ENCODE measurements at places on chromosomes 2 and 18. TPM values are rescaled to one million over a fixed set of nuclear protein-coding genes. Genes with fewer than 3 reads are reported as not detected.

The ASPRV1 gene
- polyA plus RNA-seq, result 4.7 TPM

DNA sequence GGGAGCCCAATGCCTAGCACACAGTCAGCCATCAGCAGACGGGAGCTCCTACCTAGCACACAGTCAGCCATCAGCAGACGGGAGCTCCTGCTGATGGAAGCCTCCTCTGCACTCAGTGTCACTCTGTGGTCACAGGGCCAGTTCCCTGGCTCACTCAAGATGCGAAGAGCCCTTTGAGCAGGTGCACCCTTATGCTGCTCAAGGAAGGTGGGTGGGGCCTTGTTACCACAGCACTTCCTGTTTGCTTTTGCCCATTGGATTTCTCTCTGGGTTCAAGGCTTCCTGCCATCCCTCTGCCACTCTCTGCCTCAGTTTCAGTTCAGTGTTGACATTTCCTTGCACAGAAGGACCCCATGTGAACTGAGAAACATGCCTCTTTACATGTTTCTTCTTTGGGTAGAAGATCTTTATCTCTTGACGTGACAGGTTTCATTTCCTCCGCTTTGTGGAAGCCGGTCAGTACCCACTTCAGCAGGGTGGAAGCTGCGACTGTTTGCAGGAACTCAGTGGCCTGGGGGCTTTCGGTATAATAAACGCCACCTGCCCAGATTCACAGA, 11.6 kb downstream of the TRIB2 start:
- no peak for DNase-seq

GRCh38 chr2:189799531-189799930, 15.3 kb downstream of the PMS1 start:
- no peak for DNase-seq

- DNase-seq, result no peak
Measured at GRCh38 chr18:77314952-77315351, 65.3 kb downstream of the GALR1 start.

The SGPP2 gene
- polyA plus RNA-seq, result 27.4 TPM

The AMER3 gene
- polyA plus RNA-seq, result 0.06 TPM

DNA sequence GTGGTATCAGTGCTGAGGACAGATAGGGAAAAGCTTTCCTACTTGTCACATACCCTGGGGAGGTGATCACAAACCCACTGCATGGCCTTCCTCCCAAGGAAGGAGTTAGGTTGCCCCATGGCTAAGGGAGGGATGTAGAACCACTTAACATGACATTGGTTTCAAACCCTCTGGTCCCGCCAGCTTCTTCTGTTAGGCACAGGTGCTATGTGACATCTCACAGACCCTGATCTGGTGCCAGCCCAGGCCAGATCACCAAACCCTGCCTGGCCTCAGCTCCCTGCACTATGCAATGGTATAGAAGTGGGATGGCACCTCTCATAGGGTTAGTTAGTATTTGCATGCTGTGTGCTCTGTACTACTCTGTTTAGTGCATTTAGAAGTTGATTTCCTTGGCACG, 58.0 kb downstream of the TCF7L1 start:
- no peak for DNase-seq

- DNase-seq, result no peak
Measured at GRCh38 chr2:241673189-241673663, 13.4 kb downstream of the DTYMK start.

DNA sequence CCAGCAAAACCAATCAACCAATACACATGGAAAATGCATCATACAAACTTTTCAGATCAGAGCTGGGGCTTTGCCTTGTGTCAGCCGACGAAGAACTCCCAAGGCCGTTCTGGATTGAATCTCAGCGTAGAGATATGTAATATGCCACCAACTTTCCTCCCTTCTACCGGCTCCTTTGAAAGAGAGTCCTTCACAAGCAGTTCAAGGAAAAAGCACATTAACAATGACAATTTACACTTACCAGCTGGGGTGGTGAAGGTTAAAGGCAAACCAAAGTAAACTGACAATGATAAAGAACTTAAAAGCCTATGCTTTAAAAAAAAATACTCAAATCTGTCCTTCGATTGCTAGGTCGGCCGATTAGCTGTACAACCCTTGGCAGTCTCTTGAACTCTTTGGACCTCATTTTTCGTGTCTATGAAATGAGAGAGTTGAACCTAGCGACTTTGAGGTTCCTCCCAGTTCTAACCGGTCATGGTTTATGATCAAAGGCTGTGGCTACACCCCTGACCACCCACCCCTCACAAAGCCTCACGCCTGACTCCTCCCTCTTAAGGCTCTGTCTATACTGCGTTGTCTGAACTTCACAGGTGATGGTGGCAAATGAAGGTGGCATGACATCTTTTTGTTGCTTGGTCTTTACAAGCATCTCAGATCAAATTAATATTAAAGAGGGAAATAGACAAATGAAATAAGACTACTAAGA, 46.2 kb downstream of the BCL2 start:
- no peak for DNase-seq

The CHRNG gene
- polyA plus RNA-seq, result 1.1 TPM

DNA sequence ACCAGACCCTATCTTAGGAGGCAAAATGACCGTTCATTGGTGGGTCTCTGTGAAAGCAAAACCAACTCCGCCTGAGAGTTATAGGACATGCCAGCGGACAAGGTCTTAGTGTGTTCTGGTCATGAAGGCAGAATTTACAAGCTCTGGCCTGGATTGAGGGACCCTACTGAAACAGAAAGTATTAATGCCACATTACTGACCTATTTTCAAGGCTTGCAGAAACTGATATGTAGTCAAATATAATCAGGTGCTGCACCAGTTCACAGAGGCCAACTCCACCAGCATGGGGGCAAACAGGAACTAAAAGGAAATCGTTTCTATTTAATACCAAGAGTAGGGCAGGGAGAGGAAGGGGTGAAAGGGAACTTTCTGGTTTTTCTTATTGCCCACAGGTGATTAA, 19.7 kb downstream of the TYMS start:
- no peak for DNase-seq

- no peak for DNase-seq
Measured at GRCh38 chr2:50597206-50597605, 434.7 kb downstream of the NRXN1 start.

The POTEF gene
- polyA plus RNA-seq, result 0.07 TPM

GRCh38 chr2:150449856-150450255, 37.6 kb downstream of the RND3 start:
- DNase-seq, result no peak

The SERPINB12 gene
- polyA plus RNA-seq, result not detected

GRCh38 chr2:159933727-159934049, 128.7 kb downstream of the PLA2R1 start:
- no peak for DNase-seq

The ELMOD3 gene
- polyA plus RNA-seq, result 26.4 TPM

The C2orf78 gene
- polyA plus RNA-seq, result not detected

DNA sequence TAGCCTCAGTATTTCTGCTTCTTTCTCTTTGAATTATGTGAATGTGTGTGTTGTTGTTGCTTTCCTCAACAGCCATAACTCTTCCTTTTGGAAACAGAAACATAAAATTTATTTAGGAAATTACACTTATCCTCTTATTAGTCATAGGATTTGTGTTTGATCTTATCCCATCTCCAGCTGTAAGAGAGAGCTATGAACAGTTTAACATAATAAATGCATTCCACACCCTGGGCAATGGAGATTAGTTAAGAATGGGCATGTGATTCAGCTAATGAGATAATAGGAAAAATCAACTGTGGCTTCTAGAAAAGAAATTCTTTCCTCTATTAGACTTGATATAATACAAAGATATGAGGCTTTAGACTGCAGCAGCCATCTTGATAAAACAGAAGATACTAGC, 55.0 kb downstream of the SCN7A start:
- DNase-seq, result no peak
